ENCODE measurements at places on chromosomes 2 and 18.

DNA sequence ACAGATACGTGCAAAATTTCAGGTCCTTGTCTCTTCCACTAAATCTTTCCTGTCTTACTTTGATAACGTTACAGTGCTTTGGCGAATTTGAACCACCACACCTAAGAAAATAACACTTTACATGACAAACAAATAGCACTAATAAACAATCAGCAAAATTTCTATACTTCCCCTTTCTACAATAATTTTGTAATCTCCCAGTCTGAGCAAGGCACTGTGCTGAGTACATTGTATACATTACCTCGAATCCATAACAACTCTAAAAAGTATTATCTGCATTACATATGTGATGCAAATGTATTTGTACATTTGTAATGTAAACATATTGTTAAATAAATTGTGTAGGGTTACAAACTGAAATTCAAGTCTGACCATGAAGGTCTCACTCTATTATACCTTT lies 49.9 kb downstream of the RTN4 start:
- no peak for DNase-seq

DNA sequence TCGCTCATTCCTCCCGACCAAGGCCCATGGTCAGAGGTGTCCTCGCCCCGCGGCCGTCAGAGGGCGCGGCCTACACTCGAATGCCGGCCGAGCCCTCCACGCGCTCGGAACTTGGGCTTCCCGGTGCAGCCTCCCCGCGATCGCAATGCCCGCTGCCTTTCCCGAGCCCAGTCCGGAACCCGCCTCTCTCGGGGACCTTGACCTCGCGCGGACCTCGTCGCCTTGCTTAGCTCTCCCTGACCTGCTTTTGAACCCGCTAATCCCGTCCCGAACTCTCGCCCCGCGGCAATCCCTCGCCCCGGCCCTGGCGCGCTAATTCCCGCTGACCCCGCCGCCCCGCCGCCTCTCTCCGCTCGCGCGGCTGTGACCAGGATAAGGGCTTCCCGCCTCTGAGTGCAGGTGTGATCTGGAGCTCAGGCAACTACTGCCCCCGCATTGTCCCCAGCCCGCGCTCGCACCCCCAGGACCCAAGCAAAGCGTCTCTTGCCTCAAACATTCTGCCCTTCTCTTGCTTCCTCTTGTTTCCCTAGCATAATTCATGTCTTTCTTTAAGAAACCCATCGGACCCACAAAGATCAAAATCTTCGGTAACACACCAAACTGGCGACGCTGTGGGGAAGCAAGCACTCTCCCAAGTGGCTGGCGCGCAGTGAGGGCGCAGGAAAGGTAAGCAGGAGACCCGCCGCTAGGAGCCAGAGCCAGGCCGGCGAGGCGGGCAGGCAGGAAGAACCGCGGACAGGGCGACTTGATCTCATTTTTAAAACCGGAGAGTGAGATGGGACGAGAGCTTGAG lies 46.6 kb upstream of the ATP6V1B1 start:
- DNase-seq, result no peak

GRCh38 chr2:217733461-217733860 lies 269.3 kb downstream of the TNS1 start:
- DNase-seq, result no peak

DNA sequence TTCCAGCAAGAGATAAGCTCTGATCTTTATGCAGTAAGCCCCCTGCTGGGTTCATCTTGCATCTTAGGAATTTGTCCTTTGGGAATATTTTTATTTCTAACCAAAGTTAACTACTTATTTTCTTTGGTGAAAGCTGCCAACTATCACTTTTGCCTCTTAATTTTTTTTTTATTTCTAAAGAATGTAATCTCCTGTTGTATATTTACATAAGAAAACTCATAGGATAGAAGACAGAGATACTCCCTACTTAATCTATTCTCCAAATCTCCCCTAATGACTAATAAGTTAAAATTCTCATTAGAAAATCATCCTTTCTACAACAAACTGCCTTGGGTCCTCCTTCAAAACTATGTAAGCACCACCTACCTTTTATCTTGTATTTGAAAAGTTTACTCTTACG lies 612.2 kb upstream of the SLC39A10 start:
- DNase-seq, result no peak

- DNase-seq, result no peak
Measured at GRCh38 chr18:6569813-6570212, 155.1 kb upstream of the L3MBTL4 start.

- DNase-seq, result no peak
Measured at GRCh38 chr2:149055751-149056150, 17.3 kb downstream of the LYPD6B start.

- no peak for DNase-seq
Measured at GRCh38 chr2:26521054-26521912, 43.4 kb upstream of the OTOF start.

- no peak for DNase-seq
Measured at GRCh38 chr18:72201032-72201431, 343.1 kb downstream of the CBLN2 start.

- no peak for DNase-seq
Measured at GRCh38 chr2:3144856-3145255, 232.8 kb downstream of the EIPR1 start.

DNA sequence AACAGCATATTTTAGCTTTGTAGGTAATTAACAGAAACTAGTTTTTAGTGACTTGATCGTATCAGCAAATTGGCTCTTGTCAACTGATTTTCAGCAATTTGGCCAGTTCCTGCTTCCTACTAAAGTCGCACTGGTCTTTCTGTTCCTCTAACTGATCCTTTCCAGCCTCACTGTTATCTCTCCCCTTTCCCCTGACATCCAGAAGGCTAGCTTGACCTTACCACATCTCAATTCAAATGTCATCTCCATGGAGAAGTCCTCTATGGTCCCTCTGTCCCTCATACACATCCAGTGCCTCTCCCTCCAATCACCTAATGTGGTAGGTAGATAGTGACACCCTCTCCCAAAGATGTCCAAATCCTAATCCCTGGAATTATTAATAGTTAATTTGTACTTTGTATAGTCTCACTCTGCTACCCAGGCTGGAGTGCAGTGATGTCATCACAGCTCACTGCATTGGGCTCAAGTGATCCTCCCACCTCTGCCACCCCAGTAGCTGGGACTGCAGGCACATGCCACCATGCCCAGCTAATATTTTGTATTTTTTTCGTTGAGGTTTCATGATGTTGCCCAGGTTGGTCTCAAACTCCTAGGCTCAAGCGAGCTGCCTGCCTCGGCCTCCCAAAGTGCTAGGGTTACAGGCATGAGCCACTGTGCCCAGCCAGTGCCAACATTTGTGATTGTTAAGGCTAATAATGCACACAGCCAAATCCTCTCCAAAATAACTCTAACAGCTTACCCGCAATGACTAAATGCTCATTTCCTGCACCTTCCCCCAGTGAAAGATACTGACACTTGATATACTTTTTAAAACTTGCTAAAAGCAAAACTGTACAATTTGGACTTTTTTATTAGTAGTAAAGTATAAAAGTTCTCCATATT lies 16.9 kb downstream of the PSTPIP2 start:
- DNase-seq, result no peak

DNA sequence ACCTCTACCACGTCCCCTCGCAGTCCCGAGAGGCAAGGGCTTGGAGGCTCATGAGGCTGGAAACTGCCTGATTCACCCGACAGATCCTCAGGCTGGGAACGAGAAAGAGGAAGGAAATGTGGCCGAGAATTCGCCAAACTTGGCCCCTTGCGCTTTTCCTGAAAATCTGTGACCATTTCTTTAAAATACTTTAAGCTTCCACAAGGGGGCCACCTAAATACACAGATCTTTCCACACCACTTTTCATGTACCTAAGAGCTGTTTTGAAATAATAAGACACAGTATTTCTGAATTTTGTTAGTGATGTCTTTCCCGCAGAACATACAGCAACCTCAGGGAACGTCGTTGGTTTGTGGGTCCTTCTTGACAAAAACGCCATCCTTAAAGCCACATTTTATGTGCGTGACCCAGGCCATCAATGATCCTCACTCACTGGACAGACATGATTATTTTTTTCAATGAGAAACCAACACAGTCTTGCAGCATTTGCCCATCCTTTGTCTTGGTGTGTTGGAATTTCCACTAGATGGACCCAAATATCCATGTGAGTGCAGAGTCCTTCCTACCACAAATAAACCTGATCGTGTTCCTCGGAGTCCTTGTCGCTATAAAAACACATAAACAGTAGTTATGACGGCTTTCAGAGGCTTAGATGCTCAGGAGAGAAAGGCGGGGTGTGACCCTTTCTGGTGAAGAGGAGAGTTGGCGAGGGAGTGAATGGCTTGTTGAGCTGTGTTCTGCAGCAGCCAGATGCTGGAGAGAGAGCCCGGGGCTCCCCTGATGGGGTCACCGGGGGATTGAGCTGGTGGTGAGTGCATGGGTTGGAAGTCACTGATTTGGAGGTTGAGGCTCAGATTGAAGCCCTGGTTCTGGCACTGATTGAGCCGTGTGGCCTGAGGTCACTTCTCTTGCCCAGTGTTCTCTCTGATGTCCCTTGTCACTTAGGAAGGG lies 25.0 kb downstream of the DCDC2C start:
- DNase-seq, result no peak

DNA sequence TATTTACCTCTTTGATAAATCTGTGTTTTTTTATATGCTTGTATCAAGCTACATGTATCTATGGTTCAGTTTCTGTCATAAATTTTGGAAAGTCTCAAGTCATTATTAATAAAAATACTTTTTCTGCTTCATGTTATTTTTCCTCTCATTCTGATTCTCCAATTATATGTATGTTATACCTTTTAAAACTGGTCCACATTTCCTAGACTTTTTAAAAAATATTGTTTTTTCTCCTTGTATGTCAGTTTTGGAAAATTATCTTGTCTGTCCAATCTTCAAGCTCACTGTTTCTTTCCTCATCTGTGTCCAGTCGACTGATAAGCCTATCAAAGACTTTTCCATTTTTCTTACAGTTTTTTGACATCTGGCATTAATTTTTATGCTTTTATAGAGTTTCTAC lies 253.4 kb downstream of the ASXL3 start:
- DNase-seq, result no peak

DNA sequence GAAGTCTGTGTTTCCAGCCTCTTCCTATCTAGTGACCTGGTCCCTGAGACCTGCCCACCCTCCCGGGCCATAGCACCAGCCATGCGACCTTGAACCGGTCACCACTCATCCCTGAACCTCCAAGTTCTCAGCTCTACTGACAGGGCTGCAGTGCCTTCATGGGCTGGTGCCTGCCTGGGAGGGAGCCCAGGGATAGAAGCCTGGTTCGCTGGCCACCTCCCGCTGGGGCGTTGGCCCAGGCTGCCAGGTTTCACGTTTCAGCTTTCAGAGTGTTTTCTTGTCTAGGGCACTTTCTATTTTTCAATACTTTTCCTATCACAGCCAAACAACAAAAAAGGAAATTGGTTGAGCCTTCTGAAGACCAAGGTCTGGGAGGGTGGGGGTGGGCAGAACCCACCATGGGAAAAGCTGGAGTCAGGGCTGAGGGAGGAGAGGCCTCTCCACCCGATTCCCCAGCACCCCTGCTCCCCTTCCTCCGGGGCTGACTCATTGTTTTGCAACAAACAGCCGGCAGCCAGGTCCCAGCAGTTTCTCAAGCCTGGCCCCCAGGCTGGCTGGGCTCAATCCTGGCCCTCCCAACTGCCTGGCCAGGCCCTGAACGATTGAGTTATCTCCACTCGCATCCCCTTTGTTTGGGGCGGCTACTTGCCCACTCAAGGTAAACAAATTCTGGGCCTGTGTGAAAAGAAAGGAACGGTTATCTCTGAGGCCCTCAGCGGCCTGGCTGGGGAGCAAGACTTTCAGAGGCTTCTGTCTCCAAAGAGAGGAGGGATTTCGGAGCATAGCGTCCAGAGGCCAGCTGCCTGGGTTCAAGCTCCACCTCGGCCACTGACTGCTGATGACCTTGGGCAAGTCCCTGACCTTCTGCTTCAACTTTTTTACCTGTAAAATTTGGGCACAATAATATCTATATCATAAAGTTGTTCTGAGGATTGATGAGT lies 47.5 kb downstream of the ZFP36L2 start:
- no peak for DNase-seq

GRCh38 chr2:226802573-226802972 lies 3.0 kb upstream of the IRS1 start:
- no peak for DNase-seq

DNA sequence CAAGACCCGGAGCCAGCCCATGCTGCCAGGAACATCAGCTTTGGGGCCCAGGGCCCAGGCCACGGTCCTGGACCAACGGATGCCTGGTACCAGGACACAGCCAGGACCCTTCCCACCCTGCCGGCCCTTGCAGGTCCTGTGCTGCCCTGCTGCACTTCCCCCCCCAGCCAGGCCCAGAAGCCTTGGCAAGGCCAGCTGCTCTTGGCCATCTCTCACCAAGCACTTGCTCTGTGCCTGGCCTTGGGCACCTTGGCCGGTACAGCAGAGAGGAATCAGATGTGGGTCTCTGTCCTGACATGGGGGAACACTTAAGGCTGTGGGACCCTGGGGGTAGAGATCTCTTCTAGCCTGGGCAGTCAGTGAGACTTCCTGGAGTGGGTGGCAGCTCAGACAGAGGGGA lies 28.9 kb downstream of the BIN1 start:
- no peak for DNase-seq

DNA sequence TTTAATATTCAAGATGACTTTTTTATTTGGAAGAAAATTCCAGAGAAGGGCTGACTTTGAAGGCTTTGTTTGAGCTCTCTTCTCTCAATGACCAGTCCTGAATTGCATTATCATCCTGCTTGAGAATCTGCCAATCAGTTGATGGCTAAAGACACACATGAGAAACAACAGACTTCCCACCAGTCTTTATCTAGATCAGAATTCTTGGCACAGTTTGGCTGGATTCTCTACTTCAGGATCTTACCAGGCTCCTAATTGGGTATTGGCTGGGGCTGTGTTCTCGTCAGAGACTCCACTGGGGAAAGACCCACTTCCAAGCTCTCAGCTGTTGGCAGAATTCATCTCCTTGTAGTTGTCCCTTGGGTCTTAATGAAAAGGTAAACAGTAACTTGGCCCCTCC lies 86.0 kb downstream of the WDSUB1 start:
- DNase-seq, result no peak

DNA sequence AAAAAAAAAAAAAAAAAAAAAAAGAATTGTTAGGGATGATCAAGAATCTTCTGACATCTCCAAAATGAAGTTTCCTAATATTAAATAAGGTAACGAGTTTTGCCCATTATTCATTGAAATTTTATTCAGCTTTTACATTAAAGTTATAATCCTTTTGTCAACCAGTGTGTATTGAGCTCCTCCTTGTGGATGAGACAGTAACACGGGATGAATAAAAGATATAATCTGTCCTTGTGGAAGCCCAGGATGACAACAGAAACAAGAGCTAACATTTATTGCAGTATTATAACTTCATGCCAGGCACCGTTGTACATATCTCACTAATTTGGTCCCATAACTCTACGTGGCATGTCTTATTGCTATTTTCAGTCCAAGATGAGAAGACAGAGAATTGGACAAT lies 33.4 kb upstream of the SERPINB7 start:
- no peak for DNase-seq

All from activated naive CD8-positive, alpha-beta T cell treated with anti-CD3 and anti-CD28 coated beads, Interleukin-2, amount 50 U/mL, for 16 hours (primary cell).